SK-N-MC (cell line): ENCODE measurements at places on chromosomes 7 and 10.

- DNase-seq, result no peak
These were observed 228.0 kb downstream of the PRKG1 start for GRCh38 chr10:51302316-51302715.

DNA sequence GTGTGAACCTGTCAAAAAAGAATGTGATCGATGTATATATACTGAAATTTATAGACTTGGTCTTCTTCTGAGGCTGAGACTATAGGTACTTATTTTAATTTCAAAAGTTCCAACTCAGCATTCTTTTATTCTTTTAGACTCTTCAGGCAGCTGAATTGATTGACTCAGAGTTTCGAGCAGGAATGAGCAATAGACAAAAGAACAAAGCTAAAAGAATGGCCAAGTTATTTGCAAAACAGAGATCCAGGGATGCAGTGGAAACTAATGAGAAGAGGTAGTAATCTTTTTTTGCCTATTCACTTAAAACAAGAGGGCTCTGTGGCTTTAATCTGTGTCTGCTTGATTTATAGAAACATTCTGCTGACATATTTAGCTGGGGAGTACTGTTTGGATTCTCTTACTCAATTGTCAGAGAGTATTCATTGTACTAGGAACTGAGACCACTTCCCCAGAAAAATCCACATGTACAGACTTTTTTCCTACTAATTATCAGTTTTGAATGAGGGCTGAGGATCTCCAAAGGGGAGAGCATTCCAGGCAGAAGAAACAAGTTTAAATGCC lies 30.1 kb downstream of the BTAF1 start:
- no peak for DNase-seq

DNA sequence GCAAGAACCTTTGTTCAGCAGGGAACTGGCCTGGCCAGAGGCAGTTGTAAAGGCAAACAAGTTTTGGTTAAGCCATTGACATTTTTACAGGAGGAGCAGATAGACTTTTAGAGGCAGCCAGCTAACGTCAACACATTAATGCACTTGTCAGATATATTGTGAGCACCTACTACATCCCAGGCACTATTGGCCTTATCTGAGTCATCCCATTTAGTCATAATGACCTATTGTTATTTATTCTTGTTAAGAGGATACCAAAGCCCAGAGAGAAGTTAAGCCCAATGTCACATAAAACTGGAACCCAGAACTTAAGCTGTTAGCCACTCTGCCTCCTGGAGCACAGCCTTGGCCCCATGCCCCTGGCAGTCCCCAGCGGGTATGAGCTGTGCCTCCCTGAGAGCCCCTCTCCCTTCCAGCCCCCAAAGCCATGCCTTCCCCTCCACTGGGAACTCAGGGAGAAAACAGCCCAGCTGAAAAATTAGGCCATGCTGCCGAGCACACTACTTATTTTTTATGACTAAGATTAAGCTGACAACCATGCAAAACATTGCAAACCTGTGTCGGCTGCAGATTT lies 32.7 kb upstream of the TRIM8 start:
- no peak for DNase-seq

- DNase-seq, result no peak
These were observed 273.9 kb downstream of the USP6NL start for GRCh38 chr10:11337516-11337915.

DNA sequence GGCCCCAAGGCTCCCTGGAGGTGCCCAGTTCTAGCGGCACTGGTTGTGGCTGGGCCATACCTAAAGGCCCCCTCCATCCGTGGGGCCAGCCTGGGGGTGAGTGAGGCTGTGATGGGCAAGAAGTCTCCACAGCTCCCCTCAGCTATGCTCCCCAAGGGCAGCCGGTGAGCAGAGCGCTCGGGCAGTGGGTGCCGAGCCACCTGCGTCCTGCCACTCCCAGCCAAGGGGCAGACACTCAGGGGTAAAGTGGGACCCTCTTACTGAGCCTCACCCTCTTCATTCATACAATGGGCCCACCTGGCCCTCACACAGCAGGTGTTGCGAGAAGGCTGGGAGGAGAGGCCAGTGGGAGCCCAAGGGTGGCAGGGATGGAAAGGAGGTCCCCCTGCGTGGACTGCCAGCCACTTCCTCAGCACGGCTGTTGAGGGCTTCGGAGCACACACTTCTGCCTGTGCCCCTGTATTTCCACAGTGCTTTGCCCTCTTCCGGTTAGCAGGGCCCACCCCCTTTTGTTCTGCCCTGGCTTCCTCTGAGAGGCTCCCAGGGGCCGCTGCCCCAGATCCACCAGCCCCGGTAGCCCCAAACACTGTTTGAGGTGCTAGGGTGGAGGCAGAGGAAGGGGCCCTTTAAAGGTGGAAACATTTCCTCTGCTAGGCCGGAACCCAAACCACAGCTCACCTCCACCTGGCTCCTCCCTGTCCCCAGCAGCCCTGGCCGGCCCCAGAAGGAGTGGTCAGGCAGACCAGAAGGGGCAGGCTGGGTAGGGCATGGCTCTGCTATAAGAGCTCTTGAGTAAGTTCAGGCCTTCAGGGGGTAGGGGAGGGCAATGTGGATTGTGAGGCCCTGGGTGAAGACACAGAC lies 16.4 kb upstream of the C10orf105 start:
- DNase-seq, result no peak

DNA sequence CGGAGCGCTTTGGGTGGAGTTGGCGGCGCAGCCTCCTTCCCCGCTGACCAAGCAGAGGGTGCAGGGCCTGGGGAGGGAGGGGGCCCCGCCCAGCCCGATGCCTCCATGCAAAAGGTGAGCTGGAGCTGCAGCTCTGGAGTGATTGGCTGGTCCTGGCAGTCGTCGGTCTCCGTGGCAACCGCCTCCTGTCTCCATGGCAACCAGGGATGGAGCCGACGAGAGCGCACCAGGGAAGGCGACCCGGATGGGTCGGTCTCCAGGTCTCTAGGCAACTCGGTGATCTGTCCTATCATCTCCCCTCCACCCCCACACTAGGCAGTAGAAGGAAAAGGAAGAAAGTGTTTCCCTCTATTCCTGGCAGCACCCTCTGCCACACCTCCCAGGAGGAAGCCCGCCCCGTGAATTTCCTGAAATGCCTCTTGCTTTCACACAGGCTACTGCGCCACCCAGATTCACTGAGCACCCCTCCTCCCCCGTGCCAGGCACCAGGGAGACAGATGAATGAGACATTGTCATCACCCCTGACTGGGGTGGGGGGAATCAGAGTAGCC lies 647 bp upstream of the NACAD start:
- DNase-seq, result no peak
